ENCODE measurements at places on chromosomes 11 and 22. TPM values are rescaled to one million over a fixed set of nuclear protein-coding genes. Genes with fewer than 3 reads are reported as not detected.

- DNase-seq: no peak
Measured at GRCh38 chr22:37284805-37285355, 2.6 kb downstream of the CYTH4 start.

- DNase-seq: peak; percentile 70
Measured at GRCh38 chr22:17272511-17272991, 53.3 kb upstream of the ADA2 start.

DNA sequence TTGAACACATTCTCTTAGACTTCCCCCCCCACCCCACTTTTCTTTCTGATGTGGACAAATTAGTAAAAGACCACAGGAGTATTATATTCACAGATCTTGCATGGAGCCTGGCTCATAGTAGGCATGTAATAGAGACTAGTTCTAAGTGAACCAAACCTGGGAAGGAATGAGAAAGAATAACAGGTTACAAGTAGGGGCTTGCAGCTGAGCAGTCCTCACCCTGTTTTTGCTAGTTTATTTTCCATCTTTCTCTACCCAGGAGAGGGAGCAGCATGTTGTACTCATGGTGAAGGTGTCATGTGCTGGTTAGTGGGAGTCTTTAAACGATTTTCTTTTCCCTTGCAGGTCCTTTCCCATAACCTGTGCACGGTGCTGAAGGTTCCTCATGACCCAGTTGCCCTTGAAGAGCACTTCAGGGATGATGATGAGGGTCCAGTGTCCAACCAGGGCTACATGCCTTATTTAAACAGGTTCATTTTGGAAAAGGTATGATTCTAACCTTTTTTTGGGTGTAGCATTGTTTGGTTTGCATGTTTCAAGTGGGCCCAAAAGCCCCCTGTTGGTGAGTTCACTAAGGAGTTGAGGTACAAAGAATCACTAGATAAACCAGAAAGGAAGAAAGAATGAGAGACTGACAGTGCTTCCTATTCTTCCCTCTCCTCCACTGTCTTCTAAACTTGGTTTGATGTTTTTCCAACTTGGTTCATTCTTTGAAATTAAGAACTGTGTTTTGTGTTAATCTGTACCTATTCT is 30.1 kb downstream of the SWAP70 start:
- DNase-seq: no peak

TRMU gene
- total RNA-seq: 23.6 TPM

GRCh38 chr11:131033151-131033651 is 116.9 kb upstream of the SNX19 start:
- DNase-seq: no peak

DNA sequence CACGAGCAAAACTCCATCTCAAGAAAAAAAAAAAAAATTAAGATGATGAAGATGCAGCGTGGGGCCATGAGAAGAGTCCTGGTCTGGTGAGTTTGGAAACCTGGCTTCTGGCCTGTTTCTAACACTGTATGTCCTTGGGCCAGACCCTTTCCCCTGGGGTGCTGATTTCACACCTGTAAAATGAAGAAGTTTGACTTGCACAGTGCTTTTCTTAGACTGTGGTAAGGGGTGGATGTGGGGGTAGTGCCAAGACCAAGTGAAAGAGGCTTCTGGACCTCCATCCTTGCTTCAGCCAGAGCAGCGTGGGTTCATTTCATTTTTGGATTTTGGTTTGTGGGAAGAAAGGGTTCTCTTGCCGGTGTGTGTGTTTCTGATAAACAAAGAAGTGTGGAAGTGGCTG is 42.1 kb downstream of the PTPRJ start:
- no peak for DNase-seq

GRCh38 chr11:86812981-86813380 is 12.6 kb downstream of the PRSS23 start:
- no peak for DNase-seq

GRCh38 chr11:125146232-125146631 is 18.3 kb upstream of the PKNOX2 start:
- no peak for DNase-seq

DNA sequence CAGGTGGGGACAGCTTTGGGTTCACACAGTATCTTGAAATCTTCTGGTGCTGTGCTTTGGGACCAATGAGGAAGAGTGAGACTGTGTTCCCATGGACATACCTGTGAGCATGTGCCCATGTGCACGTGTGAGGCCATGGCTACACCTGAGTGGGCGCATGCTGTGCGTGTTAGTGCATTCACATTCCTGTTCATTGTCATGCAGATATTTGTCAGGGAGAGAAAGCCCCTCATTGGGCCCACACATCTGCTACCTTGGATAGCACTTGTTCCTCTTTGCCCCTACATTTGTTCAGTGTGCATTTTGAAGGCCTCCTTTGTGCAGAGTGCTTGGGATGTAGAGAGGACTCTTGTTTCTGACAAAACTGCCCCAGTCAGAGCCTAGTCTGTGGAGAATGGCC is 154.3 kb upstream of the E2F8 start:
- DNase-seq: no peak

DNA sequence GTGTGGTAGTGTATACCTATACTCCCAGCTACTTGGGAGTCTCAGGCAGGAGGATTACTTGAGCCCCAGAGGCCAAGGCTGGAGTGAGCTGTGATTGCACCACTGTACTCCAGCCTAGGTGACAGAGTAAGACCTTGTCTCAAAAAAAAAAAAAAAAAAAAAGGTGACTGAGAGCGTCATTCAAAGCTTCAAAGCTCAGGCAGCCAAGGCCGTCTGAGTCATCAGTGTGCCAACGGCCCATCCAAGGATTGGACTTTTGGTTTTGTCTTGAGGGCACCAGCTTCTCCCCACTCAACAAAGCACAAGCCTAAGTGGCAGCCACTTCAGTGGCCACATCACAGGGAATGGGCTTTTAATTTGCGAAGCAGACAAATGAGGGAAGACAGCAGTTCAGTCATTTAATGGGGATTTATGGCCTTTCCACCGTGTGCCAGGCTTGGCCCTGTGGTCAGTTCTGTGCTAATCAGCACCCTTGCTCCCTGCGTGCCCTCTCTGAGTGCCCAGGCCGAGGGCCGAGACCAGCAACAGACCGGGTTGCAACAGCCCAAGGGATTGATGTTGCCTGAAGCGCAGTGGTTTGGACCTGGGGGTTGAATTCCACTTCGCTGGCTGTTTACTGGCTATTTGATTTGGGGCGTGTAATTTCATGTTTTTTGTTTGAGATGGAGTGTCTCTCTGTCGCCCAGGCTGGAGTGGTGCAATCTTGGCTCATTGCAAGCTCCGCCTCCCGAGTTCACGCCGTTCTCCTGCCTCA is 30.2 kb upstream of the CRYBB3 start:
- DNase-seq: peak; percentile 97

DGCR6 gene
- 4.2 TPM for total RNA-seq

GRCh38 chr11:7591987-7592386 is 78.2 kb downstream of the PPFIBP2 start:
- no peak for DNase-seq

GRCh38 chr22:30045494-30045887 is 34.8 kb upstream of the HORMAD2 start:
- DNase-seq: peak; percentile 33

CALCA gene
- total RNA-seq: 0.73 TPM

OR52E8 gene
- not detected for total RNA-seq

GRCh38 chr11:67776852-67777520 is 102.6 kb upstream of the ALDH3B2 start:
- no peak for DNase-seq

GRCh38 chr11:131688048-131688693 is 317.8 kb downstream of the NTM start:
- peak; percentile 51 for DNase-seq

IFITM2 gene
- total RNA-seq: 354 TPM

GRCh38 chr11:613369-613968 is 2.3 kb downstream of the IRF7 start:
- DNase-seq: peak; percentile 79

RAPSN gene
- total RNA-seq: 0.68 TPM

RCOR2 gene
- 0.23 TPM for total RNA-seq

- DNase-seq: peak; percentile 60
Measured at GRCh38 chr11:72642043-72642883, 32.0 kb downstream of the PDE2A start.

C11orf58 gene
- total RNA-seq: 51.0 TPM

DNA sequence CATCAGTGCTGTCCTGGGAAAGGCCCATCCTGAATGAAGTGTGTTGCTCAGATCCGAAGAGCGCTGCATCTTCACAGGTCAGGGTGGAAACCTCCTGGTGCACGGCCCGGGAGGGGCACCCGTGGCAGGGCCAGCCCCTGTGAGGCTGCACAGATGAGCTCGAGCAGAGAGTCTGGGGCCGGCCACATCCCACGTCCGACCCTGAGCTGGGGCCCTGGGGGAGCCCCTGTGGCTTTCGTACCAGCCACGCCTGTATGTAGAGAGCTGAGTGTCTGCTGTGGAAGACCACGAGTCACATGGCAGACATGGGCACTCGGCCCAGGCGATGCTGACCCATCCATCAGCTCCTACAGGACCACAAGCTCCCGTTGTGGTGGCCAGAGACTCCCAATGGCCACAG is 24.9 kb upstream of the SEPTIN5 start:
- no peak for DNase-seq

DNA sequence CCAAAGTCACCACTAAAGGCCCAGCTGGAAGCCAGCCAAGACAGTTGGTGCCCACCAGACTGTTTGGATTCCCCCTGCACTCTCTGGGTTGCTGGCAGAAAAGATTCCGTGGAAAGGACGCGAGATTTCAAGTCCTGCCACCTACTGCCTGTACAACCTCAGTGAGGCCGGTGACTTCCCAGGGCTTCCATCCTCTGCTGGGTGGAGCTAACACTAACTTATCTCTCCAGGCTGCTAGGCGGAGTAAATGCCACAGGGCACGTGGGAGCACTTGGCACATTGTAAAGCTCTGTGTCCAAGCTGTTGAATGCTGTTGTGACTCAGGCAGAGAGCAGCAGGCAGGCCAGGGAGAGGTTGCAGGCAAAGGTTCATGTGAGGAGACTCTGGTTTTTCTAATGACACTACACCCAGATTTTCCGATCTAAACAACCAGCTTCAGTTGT is 50.9 kb upstream of the CDON start:
- DNase-seq: peak; percentile 95

PHF21B gene
- total RNA-seq: not detected

RTN4RL2 gene
- total RNA-seq: 22.0 TPM

MYRF gene
- total RNA-seq: 15.9 TPM

- no peak for DNase-seq
Measured at GRCh38 chr11:75352588-75353206, 1.2 kb upstream of the ARRB1 start.

SLC25A18 gene
- total RNA-seq: 48.7 TPM

GRCh38 chr22:38298312-38299005 is 18.8 kb downstream of the CSNK1E start:
- no peak for DNase-seq

NPAS4 gene
- total RNA-seq: not detected

DNA sequence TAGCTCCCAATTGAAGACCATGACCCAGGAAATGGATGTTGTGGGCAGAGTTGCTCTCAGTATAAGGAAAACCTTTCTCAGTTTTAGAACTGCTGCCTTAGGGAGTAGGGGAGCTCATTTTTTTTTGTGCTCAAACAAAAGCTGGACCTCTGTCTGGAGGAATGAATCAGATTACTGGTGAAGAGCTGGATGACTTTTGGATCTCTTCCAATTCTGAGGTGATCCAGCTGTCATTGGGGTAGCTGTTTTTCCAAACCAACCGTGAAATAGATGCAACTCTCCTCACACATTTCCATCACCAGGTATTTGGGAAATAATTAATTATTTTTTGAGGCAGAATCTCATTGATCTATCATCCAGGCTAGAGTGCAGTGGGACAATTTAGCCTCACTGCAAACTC is 251.3 kb upstream of the PLET1 start:
- no peak for DNase-seq

KCNE3 gene
- 2.1 TPM for total RNA-seq
